ENCODE measurements at places on chromosomes 3 and 15.

- no peak for DNase-seq
Measured at GRCh38 chr15:66294157-66294931, 976 bp downstream of the DIS3L start.

DNA sequence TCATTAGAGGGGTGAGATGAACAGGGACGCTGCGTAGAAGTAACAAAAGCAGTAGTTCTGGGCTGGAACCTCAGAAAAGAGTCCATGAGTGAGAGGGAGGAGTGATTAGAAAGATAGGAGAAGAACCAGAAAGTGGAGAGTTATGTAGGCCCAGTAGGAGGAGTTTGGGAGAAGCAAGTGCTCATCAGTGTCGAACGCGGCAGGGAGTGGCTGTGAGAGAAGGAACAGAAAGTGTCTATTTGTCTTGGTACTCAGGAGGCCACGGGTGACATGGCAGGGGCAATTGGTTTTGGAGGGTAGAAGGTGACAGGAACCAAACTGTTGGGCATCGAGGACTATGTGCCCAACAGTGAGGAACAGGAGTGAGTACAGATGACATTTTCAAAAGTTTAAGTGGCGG, 1.3 kb upstream of the INSYN1 start:
- DNase-seq: no peak

DNA sequence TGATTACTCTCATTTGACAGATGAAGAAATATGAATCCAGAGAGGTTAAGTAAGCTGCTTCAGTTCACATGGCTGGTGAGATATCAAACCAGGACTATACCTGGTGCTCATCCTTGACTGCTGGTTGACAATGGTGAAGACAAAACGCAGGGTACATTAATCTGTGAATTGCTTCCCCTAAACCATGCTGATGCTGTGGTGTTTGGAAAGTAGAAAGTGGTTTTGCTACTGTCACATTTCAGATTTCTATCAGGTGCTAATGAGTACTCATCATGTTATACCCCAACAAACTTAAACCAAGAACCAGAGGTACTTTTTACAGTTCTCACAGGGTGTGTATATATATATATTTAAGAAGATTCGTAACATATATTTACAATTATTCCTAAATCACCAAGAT, 85.0 kb upstream of the PRTG start:
- no peak for DNase-seq

DNA sequence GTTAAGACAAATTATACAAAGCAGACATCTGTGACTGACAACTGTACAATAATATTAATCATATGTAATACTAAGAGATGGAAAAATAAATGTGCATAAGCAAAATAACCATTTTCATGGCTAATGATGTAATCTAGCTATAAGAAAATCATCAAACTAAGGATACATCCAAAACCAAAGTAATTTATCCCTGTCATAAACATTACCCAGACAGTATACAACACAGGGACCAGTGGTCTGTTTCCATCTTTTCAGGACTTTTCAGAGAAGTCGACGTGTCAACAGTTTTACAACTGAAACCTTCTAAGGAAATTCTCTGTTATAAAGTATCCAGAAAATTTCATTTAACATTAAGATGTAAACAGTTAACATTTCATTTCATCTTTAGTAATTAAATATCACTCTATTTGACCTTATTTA, 11.0 kb downstream of the THBS1 start:
- DNase-seq: no peak

GRCh38 chr3:5264093-5264600, 76.6 kb downstream of the EDEM1 start:
- no peak for DNase-seq

DNA sequence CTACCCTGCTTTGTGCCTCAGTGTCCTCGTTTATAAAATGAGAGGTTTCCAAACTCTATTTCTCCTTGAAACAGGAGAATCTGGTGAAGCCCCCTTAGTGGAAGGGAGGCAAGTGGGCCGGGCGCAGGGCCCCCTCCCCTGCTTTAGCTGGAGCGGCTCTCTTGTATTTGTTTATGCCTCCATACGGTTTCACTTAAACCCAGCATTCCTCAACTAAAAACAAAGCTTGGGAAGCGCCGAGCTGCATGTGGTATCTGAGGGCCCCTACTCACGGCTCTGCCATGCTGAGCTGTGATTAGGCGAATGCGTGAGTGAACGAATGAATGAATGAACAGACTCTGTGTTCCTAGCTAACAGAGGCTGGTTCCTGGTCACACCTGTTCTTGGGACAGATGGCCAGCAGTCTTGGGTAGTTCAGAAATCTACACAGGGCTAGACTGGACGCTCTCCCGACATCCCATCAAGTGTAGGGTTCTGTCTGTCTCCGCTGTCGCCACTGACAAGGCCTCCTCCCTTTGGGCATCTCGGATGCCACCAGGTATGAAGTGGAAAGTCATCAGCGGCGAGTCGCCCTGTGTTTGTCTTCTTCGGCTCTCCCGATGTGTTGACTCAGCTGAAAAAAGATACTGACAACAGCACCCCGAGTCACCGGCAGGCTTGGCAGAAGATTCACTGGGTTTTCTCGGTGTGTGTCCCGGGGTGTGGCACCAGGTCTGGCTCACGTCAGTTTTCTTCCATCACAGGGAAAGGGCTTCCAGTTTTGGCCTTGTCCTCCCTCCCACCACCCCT, 42.4 kb upstream of the VPS8 start:
- no peak for DNase-seq

GRCh38 chr15:45168751-45169551, 18.8 kb downstream of the SHF start:
- DNase-seq: no peak

GRCh38 chr3:122727294-122727693, 46.7 kb downstream of the PARP14 start:
- DNase-seq: no peak

GRCh38 chr3:170037463-170038433, at the start of gene GPR160:
Gene GPR160, plus strand, starts transcription at chr3:170037995. Its CDS starts 45,978 bp downstream, at chr3:170083973.
- DNase-seq: peak; percentile 82

- no peak for DNase-seq
Measured at GRCh38 chr3:7305561-7305960, 444.6 kb downstream of the GRM7 start.

DNA sequence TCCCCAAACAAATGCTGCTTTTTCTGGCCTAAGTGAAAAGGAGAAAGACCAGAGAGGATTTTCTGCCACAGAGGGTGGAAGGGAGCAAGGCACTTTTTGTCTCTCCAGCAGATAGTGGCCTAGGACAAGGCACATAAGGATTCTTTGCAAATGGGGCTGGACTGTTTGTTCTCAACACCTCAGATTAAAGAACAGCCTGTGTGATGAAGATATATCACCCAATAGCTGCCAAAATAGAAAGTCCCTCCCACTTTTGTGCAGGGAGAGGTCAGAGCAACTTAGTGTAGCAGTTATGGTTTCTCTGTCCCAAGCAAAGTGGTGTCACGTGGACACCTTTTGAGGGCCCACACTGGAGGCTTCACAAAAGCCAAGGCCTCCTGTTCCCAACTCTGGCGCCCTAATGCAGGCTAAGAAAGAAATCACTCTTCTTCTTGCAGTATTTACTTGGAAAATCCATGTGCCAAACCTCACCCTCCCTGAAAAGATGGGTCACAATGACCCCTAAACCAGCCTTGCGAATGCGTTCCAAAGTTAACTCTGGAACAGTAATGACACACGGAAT, 84.9 kb downstream of the LRIG1 start:
- DNase-seq: no peak

- no peak for DNase-seq
Measured at GRCh38 chr3:107377151-107377550, at the start of gene CCDC54. Gene CCDC54, plus strand, starts transcription at chr3:107377439. Its CDS starts 149 bp downstream, at chr3:107377588.
